Hematopoietic multipotent progenitor cell treated with erythropoietin and hydrocortisone succinate and interleukin-3 and kit ligand, for 4 days (in vitro differentiated cells): ENCODE measurements at places on chromosomes 5 and 9.

DNA sequence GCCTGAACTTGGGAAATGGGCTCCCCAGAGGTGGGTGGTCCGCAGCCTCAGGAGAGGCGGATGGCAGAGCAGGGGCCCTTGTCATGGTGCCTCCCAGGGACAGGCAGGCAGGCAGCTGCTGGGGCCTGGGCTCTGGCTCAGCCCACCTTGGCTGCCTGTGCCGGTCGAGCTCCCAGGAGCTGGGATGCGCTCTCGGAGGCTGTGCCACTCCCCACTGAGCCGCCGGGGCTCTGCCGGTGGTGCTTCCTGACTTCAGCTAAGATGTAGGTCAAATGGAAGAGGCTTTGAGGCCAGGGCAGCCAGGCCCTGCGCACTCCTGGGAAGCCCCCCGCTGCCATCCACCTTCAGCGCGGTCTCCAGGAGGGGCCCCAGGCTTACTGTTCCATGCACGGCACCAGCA, 41.0 kb downstream of the KCNT1 start:
- DNase-seq = no peak

GRCh38 chr9:4422495-4422894, 67.8 kb upstream of the SLC1A1 start:
- DNase-seq = peak; percentile 51

DNA sequence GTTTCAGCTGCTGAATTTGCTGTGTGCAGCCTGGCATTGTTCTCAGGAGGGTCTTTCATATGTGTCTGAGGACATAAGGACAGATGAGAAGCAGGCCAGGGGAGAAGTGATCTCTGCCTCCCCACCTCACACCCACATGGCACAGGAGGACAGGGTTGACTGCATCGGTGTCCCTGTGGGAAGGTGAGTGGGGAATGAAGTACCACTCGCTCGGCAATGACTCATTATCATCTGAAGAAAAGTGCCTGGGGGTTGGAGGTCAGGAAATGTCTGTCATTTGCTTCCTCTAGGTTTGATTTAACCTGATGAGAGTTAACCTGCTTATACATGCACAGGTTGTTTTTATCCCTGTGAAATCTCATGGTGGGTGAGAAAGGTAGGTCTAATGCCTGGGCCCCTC, 195.0 kb downstream of the GADD45G start:
- no peak for DNase-seq

DNA sequence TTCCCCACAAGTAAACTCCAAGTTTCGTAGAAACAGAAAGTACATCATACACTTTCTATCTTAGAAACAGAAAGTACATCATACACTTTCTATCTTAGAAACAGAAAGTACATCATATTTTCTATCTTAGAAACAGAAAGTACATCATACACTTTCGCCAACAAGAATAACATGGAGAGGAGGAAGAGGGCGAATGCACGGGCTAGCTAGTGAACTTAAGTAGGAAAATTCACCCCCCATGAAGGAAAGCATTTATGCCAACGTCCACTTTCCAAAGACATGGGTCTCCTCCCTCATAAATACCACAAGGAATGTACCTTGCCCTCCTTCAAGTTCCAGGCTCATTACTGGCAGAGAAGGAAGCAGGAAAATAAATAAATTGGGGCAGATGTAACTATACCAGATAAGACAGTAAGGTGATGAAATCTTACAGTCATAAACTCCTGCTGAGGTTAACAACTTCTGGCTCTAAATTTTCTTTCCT, 64.7 kb downstream of the FRMD3 start:
- no peak for DNase-seq

- no peak for DNase-seq
Observed at GRCh38 chr9:3960661-3961144, 339.2 kb downstream of the GLIS3 start.

DNA sequence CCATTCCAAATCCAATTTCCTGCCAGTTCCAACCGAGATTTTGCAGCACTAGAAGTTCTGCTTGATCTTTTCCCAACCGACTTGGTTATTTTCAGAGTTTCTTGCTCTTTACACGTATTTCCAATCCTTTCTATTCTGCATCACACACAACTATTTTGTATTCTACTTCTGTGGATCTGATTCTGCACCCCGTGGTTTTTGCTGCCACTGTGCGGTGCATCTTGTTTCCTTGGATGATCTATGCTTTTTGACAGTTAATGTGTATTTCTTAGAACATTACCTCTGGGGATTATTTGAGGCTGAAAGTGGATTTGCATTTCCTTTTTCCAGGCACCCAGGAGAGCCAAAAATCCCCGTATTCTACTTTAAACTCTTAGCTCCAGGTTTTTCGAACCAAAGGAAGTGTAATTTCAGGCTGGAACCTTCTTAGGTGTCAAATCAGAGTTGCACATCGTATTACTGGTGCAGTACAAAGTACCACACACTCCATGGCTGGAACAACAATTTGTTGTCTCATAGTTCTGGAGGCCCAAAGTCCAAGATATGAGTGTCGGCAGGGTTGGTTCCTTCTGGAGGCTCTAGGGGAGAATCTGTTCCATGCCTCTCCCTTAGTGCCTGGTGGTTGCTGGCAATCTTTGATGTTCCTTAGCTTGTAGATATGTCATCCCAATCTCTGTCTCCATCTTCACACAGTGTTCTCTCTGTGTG, 14.7 kb upstream of the SARDH start:
- DNase-seq = no peak

- no peak for DNase-seq
Observed at GRCh38 chr9:74521009-74521408, 23.9 kb downstream of the RORB start.

DNA sequence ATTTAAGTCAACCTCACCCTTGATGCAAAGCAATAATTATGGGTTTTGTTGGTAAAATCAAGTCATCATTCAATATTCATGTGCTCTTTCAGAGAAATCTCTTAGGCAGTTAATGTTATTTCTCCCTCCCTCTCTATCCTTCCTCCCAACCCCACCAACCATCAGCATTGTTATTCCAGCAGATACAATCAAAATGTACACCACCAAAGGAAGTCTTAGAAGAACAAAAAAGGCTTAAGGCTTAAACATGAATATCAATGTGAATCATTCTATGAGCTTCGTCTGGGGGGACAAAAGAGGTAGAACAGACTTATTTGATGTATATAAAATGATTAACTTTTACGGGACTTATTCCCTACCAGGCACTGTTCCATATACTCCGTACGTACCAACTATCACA, 404.4 kb downstream of the ARHGEF28 start:
- DNase-seq = no peak

DNA sequence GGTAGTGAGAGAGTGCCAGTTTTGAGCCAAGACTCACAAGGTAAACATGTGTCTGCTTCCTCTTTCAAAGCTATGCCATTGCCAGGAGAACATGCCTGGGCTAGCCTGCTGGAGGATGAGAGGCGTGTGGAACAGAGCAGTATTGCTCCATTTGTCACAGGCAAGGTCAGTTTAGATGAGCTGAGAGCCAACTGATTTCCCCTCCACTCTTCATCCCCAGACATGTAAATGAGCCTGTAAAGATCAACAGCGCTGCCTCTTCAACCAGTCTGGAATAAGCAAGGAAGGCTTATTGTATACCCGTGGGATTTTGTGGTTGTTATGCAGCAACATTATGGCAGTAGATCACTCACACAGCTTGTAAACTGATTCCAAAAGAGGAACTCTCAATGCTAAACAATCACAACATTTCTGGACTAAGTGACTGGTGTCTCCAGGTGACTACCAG, 8.2 kb upstream of the GDNF start:
- peak; percentile 10 for DNase-seq

- peak; percentile 58 for DNase-seq
Observed at GRCh38 chr5:74316064-74316603, 324.4 kb downstream of the ENC1 start.

- DNase-seq = no peak
Observed at GRCh38 chr9:81575956-81576355, 113.4 kb downstream of the TLE1 start.

DNA sequence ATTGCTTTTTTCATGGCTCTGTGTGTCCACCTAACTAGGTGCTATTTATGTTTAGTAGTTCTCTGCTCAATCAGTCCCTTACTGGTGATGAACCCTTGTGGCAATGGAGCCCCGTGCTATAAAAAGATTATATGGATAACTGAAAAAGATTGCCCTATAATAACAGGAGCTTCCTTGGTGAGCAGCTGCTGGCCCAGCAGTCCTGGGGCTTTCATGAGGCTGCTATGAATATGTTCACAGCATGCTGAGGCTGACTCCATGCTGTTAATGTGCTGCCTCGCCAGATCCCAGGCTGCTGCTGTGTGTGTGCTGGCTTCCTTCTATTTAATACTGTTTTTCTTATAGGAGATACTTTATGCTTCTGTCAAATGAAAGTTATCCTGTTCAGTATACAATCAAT, 357.5 kb downstream of the TAF11L14 start:
- DNase-seq = no peak

DNA sequence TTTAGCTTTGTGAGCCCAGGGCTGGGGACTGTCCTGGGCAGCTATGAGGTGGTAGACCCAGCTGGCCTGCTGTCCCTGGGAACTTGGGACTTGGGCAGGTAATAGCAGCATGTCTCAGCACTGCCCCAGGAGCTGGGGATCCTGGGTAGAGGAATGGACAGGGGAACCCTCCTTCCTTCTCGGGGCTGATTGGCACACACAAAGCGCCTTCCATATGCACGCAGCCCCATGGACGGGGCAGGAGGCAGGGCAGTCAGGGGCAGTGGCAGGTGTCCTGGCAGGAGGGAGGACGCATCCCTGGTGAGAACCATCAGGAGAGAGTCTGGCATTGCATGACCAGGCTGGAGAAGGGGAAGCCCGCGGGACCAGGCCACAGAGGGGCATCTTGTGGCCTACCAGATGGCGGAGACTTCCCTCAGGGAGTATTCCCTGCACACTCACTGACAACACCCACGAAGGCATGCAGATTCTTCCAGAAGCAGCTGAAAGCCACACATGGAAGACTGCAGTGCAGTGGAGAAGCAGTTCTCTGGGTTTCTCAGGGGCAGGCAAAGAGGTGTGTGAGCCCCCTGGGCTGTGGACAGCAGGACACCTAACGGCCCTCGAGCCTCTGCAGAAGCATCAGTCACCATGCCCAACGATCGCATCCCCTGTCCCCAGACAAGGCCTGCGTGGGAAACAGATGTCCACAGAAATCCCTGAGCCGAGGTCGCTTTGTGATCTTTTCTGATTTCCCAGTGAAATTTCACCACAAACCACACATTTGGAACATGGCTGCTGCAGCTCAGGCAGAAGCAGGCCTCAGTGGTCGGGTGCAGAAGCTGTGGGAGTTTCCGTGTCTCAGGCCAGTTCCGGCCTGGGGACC, 7.0 kb upstream of the NKD2 start:
- DNase-seq = no peak

- DNase-seq = no peak
Observed at GRCh38 chr9:107534510-107535078, 45.0 kb upstream of the KLF4 start.

- DNase-seq = peak; percentile 54
Observed at GRCh38 chr5:112779531-112779930, 41.8 kb downstream of the APC start.

- DNase-seq = no peak
Observed at GRCh38 chr5:9251379-9251980, 294.4 kb downstream of the SEMA5A start.

- DNase-seq = no peak
Observed at GRCh38 chr5:36198281-36198680, 43.4 kb downstream of the NADK2 start.

GRCh38 chr5:55071413-55071812, 31.0 kb upstream of the GZMA start:
- no peak for DNase-seq

GRCh38 chr9:37407468-37407867, 15.0 kb upstream of the GRHPR start:
- DNase-seq = peak; percentile 52

DNA sequence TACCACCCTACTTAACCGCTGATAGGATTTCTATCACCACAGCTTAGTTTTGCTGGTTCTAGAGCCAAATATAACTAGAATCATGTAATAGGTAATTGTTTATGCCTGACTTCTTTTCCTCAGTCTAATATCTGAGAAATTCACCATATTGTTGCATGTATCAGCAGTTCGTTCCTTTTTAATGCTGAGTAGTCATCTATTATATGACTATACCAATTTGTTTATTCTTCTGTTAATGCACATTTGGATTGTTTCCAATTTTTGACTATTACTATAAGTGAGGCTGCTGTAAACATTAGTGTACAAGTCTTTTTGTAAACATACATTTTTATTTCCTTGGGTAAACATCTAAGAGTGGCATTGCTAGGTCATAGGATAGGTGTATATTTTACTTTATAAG, 25.9 kb downstream of the CSNK1G3 start:
- no peak for DNase-seq

DNA sequence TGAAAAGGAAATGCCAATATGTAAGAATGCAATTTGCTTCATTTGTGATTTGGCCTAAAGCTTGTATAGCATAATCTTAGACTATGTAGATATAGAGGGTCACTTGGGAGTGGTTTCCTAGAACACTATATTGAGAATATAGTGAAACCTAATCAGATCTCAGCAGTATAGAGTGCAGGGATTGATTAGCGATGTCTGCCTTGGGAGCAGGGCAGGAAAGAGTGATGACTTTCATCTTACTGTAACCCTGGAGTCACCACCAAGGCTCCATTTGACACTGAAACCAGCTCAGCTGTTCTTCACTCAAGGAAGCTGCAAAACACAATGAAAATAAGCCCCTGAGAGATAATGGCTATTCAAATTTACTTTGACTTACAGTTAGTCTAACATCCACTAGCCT, 26.2 kb upstream of the ARRDC3 start:
- no peak for DNase-seq

GRCh38 chr9:88923092-88923491, 68.2 kb upstream of the S1PR3 start:
- DNase-seq = no peak

DNA sequence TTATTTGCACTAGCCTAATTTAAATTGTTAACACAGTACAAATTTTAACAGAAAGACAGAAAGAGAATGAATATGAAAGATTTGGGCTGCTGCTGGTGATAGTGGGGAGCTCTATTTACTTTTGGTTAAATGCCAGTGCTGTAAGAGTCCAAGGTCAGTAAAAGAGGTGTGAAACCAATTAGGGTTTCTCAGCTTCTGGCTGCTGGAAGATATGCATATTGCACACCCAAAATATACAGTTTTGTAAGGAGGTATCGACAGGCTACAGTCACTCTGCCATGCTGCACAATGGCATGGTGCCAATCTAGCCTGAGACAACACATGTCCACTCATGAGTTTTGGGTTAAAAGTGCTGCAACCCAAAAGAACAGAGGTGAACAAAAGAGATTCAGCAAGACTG, 79.3 kb downstream of the PPP2R2B start:
- no peak for DNase-seq

- DNase-seq = no peak
Observed at GRCh38 chr9:131546336-131547084, 1.2 kb downstream of the PRRT1B start.

DNA sequence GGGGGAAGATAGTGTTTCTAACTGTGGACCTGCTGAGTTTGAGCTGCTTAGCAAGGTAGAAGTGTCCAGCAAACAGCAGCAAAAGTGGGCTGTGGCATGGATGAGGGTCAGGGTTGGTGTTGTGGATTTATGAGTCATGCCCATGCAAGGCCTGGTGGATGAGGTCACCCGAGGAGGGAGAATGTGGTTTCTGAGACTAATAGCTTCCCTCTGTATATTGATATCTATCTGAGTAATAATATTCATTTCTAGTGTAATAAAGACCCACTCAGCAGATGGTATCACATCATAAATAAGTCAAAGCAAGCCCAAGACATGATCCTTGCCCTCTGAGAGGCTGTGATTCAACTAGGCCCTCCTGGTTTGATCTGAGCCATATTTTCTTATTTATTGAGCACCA, 597.8 kb upstream of the CLINT1 start:
- DNase-seq = no peak

- DNase-seq = peak; percentile 7
Observed at GRCh38 chr9:14690948-14691730, 2.1 kb downstream of the ZDHHC21 start.

- DNase-seq = no peak
Observed at GRCh38 chr5:135821061-135821801, 13.2 kb upstream of the SLC25A48 start.
